Putamen (tissue), 1 donor: ENCODE measurements at places on chromosomes 3 and 15.

GRCh38 chr3:123284399-123285010 is 82.8 kb downstream of the SEC22A start:
- DNase-seq: no peak

DNA sequence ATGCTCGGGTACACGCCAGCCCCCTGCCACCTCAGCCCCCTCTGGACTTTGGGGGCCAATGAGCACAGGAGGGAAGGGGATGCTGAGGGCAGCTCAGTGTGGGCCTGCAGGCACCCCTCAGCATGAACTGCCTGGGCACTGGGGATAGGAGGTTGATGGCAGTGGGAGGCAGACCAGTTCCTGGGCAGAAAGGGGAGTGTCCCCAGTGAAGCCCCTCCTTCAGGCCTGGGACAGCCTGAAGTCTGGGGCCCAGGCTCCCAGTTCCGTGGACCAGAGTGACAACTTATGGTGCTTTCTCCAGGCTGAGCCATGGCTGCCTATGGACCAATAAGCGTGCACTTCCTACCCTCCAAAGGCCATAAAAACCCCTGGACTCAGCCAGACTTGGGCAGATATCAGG is 63.3 kb upstream of the IMPG2 start:
- DNase-seq: no peak

DNA sequence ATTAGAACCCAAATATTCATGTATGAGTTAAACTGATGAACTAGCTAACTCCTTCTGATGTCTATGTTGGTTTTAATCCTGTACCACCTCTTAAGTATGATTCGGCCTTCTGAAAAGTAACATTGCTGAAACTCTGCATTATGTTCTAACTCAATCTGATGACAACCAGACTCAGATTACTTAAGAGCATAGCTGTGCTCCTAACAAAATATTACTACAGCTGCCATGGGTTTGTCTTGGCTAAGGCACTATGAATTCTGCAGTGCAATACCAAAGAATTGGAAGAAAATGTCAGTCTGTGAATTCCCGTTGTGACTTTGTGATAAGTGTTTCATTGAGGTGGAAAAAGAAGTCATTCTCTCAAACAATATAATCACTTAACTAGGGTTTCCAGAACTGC is 224.4 kb downstream of the ZMAT3 start:
- no peak for DNase-seq

DNA sequence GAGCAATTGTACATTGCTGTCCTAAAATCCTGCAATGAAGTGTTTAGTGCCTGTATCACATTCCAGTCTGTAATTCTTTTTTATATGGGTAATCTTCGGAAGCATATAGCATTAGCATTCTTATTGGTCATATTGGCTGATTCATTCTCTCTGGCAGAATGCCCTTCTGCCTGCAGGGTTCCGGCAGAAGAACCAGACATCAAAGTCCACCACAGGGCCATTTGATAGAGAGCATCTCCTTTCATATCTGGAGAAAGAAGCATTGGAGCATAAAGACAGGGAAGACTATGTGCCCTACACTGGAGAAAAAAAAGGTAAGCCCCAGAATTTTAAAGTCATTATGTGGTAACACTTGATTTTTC is 39.6 kb downstream of the TMOD3 start:
- no peak for DNase-seq

- no peak for DNase-seq
Observed at GRCh38 chr3:111956995-111957734, 21.7 kb upstream of the ABHD10 start.

GRCh38 chr3:40310705-40311104 is 1.2 kb downstream of the EIF1B start:
- peak; percentile 37 for DNase-seq

DNA sequence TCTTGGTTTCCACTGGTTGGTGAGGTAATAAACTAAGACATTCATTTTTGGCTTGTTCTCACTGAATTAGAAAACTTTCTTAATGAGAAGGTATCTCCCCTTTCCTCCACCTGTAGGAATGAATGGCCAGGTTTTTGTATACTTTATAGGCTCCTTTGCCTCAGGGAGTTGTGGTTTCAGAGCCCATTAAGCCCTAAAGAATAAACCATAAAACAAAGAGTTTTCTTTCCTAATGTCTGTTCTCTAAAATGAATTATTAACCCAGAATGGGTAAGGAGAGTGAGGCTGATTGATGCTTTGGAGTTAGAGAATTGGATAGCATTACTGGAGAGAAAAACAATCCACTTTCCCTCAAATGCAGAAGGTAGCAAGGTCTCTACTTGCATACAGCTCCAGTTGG is 67.6 kb downstream of the TIGIT start:
- DNase-seq: no peak

- no peak for DNase-seq
Observed at GRCh38 chr3:98180319-98180890, 13.9 kb downstream of the OR5H15 start.

GRCh38 chr3:108133048-108133369 is 42.2 kb upstream of the CD47 start:
- DNase-seq: no peak
